D721Med (cell line): ENCODE measurements at places on chromosomes 5 and 9.
A peak's percentile ranks its signal among the peaks of the same experiment; 100 is the strongest.

- no peak for DNase-seq
Observed at GRCh38 chr5:128774605-128775004, 190.7 kb upstream of the SLC27A6 start.

GRCh38 chr5:115237066-115237465 is 25.6 kb downstream of the PGGT1B start:
- DNase-seq, result no peak

- no peak for DNase-seq
Observed at GRCh38 chr5:79560771-79561524, 47.0 kb upstream of the HOMER1 start.

DNA sequence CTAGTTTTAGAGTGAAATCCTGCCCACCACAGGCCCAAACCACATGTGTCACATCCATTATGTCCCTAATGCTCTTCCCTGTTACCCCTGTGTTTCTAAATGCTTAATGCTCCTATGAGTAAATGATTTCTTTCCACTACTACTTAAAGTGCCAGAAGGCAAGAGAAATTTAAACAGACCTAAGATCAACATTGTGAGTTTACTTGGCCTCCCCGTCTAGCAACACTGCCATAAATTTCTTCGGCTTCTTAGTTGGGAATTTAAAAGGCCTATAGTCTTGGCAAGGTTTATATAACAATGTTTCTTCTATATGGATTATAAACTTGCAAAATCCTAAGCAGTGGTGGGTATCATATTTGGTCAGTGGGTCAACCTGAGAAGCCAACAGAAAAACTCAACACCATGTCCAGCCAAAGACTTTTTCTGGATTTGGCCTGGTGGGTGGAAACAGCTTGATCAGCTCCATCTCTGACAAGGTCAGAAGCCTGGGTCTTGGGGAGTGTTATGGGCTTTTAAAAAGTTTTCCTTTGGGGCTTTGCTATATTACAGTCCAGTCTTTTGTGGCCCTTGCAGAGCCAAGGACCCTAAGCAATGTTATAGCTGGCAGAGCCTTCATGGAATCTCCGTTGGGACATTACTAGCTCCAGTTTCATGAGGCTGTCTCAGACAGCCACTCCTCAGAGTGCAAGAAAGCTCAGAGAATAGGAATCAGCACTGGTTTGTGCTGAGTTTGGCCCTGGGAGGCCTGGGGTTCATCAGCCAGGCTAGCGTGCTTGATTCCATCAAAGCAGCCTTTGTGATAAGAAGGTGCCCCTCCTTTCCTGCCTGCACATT is 119.8 kb downstream of the PRDM6 start:
- no peak for DNase-seq

GRCh38 chr5:14161825-14162556 is 18.8 kb downstream of the TRIO start:
- no peak for DNase-seq

DNA sequence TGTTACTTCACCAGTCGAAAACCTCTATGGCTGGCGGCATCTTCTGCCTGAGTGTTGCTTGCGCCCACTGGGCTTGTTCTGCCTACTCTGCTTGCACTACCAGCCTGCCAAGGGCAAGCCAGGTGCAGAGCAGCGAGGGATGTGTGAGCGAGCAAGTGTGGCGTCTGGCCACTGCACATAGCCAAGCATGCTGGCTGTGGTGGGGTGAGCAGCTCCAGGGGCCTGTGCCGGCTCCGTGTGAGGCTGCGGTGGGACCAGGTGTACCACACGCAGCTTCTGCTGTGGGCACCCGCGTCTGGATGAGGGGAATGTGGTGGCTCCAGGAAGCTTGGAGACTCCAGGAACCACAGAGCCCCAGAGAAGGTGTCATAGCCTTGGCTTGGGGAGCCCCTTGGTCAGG is 51.4 kb downstream of the GTF3C4 start:
- no peak for DNase-seq

GRCh38 chr5:154778534-154778933 is 23.4 kb downstream of the LARP1 start:
- DNase-seq, result no peak

GRCh38 chr9:81885602-81886001 is 42.6 kb upstream of the SPATA31D4 start:
- DNase-seq, result no peak

- DNase-seq, result peak; percentile 25
Observed at GRCh38 chr5:14011089-14012020, 66.9 kb upstream of the DNAH5 start.

DNA sequence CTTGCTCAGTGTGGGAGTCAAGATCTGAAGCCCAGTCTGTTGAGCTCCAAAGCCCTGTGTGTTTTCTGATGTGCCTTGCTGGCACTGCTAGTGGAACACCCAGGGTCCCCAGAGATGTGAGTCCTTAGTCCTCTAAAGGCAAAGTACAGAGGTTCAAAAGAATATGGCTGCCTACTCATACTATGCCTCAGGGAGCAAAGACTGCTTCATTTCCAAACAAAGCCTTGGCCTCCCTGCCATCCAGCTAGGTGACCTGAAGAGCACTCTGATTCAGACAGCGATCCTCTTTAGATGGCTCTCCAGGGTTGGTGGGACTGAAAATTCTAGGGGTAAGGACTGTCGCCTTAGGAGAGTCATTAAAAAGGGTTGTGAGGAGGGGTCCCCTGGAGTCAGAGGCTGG is 2.0 kb downstream of the PRLR start:
- no peak for DNase-seq

- DNase-seq, result no peak
Observed at GRCh38 chr9:84482607-84483006, 142.0 kb upstream of the SLC28A3 start.

DNA sequence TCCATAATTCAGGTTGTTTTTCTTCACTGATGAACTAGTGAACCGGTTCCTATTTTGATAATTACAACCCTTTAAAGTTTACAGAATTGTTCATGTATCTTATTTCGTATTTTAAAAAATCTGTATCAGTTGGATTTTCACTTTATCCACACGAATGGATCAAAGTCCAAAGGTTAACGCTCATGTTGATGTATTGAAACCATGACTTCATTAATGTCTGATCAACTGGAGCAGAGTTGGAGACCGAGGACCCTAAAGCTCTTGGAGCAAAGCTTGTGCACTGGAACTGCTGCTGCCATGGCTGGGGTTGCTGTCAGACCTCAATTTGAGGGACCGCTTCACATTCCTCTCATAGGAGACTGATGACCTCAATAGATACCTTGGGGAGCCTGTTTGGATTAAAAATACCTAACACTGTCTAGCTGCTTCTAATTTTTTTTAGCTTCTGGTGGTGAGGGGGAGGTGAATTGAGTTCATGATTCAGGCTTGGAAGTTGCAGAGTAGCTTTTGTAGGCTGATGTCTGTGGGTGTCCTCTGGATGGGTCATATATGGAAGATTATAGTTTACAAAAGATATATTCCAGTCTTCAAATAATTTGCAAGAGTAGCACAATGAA is 45.1 kb downstream of the KIAA1958 start:
- no peak for DNase-seq

GRCh38 chr9:98801561-98801960 is 5.2 kb upstream of the ANKS6 start:
- no peak for DNase-seq

- DNase-seq, result no peak
Observed at GRCh38 chr9:19488721-19489120, 79.9 kb downstream of the ACER2 start.

DNA sequence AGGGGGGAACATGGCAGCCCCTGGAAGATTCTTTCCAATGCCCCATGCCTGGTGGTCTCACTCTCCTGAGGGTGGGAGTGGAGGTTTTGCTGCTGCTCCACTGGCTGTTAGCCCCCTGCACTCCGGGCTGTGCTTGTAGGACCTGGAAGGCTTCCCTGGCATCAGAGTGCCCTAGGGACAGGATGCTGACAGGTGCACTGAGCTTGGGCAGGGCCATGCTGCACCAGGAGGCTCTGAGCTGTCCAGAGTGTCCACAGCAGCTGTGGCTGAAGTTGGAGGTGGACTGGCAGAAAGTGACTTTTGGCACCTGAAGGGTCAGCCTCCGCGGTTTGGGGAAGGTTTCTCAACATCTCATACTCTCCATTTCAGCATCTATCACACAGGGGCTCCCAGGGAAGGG is 249.1 kb downstream of the GADD45G start:
- DNase-seq, result no peak

- no peak for DNase-seq
Observed at GRCh38 chr9:136947955-136948510, 3.0 kb downstream of the C8G start.

DNA sequence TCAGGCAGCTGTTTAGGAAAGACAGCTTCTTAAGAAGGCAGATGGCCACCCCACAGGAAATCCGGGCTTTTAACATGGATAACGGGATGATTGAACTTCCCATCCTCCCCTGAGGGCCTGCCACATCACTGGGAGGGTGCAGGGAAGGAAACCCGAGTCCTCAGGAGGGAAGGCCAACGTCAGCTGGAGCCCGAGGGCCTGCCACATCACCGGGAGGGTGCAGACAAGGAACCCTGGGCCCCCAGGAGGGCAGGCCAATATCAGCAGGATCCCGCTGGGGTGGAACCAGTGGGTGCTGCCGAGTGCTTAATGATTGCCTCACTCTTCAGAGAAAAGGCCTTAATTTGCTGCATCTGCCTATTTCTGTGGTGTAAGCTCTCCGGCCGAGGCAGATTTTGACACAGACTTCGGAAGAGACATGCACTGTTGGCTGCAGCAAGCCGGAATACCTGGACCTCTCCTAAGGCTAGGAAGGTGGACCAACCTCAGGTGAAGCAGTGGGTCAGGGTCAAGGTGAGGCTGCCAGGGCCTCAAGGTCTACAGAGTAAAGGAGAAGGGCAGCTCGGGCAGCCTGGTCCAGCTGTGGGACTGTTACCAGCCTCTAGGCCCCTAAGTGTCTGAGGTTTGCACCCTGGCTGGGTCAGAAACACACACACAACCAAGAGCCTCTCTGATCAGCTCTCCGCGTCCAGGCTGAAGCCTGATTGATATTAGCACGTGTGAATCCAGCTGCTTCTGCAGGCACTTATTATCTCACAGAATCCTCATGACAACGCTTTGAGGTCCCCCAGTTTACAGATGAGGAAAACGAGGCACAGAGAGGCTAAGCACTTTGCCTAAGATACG is 14.8 kb upstream of the COL5A1 start:
- peak; percentile 88 for DNase-seq

DNA sequence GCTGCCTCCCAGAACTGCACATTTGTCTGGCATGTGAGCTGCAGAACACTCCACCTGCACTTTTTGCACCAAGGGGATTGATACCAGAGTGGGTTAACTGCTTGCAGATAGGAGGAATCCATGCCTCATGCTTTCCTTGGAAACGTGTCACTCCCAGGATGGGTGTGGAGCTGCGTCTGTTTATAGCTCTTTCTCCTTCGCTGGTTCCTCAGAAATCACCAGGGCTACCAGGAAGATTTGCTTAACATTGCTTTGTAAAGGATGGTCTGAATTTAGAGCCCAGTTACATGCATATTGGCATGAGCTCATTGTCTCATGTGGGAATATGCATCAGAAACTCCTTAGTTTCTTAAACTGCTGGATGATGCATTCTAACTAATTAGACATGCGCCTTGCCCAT is 234.6 kb downstream of the GADD45G start:
- no peak for DNase-seq

GRCh38 chr5:142829801-142830220 is 59.6 kb downstream of the ARHGAP26 start:
- no peak for DNase-seq

DNA sequence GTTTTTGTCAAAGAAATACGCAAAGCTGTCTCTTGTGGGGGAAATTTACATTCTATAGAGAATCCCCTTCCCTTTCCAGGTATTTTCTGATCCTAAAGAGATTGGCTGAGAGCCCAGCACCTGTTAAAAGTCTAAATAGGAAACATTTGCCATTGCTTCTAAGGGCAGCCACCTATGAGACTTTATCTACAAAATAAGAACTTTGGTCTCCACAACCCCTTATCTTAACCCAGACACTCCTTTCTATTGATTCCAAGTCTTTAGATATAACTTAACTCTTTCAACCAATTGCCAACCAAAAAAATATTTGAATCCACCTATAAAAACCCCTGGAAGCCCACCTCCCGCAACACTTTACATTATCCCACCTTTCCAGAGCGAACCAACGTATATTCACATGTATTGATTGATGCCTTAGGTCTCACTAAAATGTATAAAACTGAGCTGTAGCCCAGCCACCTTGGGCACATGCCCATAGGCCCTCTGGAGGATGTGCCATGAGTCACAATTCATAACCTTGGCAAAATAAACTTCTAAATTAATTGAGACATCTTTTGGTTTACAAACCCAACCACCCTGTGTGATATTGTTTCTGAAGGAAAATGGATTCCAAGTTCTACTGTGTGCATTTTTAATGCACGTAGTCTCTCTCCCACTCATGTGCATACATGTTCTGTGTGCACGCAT is 211.4 kb downstream of the GAS1 start:
- no peak for DNase-seq

GRCh38 chr5:171914726-171915338 is 91.6 kb downstream of the FBXW11 start:
- no peak for DNase-seq

GRCh38 chr5:173103411-173103810 is 40.9 kb upstream of the BNIP1 start:
- no peak for DNase-seq

- DNase-seq, result no peak
Observed at GRCh38 chr9:121992571-121993212, 100.4 kb downstream of the TTLL11 start.

DNA sequence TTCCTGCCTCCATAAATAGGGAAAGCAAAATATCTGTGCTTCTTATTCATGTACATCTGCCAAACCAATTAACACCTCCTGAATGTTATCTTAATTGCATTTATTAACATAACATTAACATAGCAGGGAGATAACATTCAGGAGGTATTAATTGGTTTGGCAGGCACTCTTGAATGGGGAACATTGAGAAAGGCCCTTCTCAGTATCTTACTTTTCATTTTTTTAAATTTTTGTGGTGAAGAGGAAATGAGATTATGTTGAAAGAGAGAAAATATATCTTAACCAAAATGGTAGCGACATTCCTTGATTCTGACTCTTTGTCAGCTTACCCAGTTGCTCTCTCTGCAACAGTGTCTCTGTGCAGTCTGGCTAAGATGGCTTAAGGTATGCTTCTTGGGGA is 100.4 kb upstream of the TLE1 start:
- DNase-seq, result no peak

GRCh38 chr9:88824711-88825110 is 166.6 kb upstream of the S1PR3 start:
- no peak for DNase-seq

DNA sequence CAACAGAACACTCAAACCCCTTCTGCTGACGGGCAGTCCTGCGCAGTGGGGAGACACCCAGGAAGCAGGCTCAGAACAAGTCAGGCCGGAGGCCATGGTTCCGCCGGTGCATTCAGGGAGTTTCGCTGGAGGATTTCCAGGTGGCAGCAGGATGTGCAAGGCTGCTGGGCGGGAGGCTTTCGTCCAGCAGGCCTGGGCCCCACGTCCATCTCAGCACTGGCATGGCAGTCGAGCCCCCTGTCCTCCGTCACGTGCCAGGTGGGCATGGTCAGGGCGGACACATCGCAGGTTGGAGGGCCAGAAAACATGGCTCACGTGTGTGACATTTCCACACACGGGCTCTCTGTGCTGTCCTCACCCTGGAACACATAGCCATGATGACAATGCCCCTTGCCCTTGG is 299.9 kb upstream of the IRX2 start:
- no peak for DNase-seq
